ENCODE measurements at places on chromosomes 2 and 18. TPM values are rescaled to one million over a fixed set of nuclear protein-coding genes. Genes with fewer than 3 reads are reported as not detected.

Gene C2orf80
- total RNA-seq = not detected

Gene SLC4A3
- total RNA-seq = 0.25 TPM

Gene LIMS3
- 4.4 TPM for total RNA-seq

Gene CENPA
- 6.7 TPM for total RNA-seq

Gene PRPF40A
- 67.5 TPM for total RNA-seq

Gene NEU4
- total RNA-seq = not detected

Gene ZNG1B
- 21.9 TPM for total RNA-seq

Gene ATP6V1B1
- 0.76 TPM for total RNA-seq

Data from bladder microvascular endothelial cell (primary cell).